ENCODE measurements at places on chromosomes 16 and 17. TPM values are rescaled to one million over a fixed set of nuclear protein-coding genes. Genes with fewer than 3 reads are reported as not detected.

Gene AANAT
- not detected for total RNA-seq

Gene MT1A
- total RNA-seq, result 94.1 TPM

Gene SPN
- total RNA-seq, result 0.92 TPM

Gene USB1
- 20.6 TPM for total RNA-seq

Gene MFAP4
- total RNA-seq, result 2.3 TPM

Gene ZSCAN10
- not detected for total RNA-seq

DNA sequence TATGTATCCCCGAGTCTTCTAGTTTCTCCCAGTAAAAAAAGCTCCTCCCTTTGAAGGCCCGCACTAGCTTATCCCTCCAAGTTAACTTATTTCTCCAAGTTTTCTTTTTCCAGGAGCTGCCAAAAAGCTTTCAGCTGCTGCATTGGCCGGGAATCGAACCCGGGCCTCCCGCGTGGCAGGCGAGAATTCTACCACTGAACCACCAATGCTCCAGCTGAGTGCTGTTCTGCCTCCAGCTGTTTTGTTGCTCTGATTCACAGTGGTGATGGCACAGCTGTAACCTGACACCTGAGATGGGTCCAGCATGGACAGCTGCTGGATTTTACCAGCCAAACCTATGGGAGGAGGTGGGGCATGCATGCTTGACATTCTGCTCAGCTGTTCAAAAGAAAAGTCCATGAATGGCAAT is 22.1 kb downstream of the VAC14 start:
- no peak overlapping the region for H3K27ac ChIP-seq
- DNase-seq, result no peak
- H3K27me3 ChIP-seq, result no peaks in the 10 kb centered on the region
- H3K36me3 ChIP-seq, result no peaks in the 10 kb centered on the region

DNA sequence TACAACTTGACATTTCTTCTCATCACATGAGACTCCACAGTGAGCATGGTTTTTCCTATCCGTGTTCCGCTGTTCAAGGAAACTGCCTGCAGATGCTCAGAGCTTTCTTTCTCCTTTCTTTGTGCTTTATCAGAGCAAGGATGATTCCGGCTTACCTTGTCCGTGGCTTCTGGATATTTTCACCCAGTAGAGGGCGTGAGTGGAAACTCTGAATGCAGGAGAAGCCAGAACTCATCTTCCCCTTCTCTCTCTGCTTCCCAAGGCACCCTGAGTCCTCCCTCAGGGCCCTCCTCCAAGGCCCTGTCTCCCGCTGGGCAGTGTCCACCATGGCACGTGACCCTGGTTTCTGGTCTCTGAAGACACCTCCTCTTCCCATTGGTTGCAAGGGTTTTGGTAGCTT is 721.1 kb upstream of the RBFOX1 start:
- no peaks in the 10 kb centered on the region for H3K27me3 ChIP-seq
- no peak for DNase-seq
- H3K36me3 ChIP-seq, result no peaks in the 10 kb centered on the region
- no peak overlapping the region for H3K27ac ChIP-seq

- no peak for DNase-seq
- H3K27me3 ChIP-seq, result no peaks in the 10 kb centered on the region
- H3K27ac ChIP-seq, result no peak overlapping the region
- H3K4me1 ChIP-seq, result no peaks in the 10 kb centered on the region
- no peak overlapping the region for H3K4me3 ChIP-seq
These were observed 63.0 kb upstream of the TEKT3 start for GRCh38 chr17:15404106-15405057.

- no peaks in the 10 kb centered on the region for H3K36me3 ChIP-seq
- DNase-seq, result peak; percentile 40
- H3K4me3 ChIP-seq, result no peak overlapping the region
These were observed 210.7 kb downstream of the WWOX start for GRCh38 chr16:78310196-78310595.

GRCh38 chr16:79928142-79928873 is 327.8 kb upstream of the MAF start:
- no peak for DNase-seq
- no peaks in the 10 kb centered on the region for H3K4me1 ChIP-seq
- no peak overlapping the region for H3K27ac ChIP-seq

DNA sequence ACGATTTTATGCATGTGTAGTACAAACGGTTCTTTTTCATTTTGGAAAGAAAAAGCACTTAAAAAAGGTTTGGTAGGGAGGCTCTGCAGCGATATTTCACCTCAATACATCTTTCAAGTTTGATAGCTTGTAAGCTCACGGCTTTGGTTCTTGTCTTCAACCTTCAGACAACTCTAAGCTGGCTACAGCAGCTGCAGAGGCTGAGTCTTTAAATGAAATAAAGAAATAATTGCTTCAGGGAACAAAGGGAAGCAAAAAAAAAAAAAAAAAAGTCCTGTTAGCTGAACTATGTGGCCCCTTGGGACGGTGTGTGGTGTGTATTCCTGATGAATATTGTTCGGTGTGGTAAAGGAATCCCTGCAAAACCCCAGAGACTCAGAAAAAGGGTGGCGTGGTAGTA is 265.1 kb downstream of the NTN1 start:
- DNase-seq, result no peak
- no peak overlapping the region for H3K27ac ChIP-seq
- no peaks in the 10 kb centered on the region for H3K4me1 ChIP-seq
- H3K27me3 ChIP-seq, result no peaks in the 10 kb centered on the region

GRCh38 chr16:2374644-2375043 is 34.1 kb upstream of the ABCA3 start:
- no peak for DNase-seq
- H3K36me3 ChIP-seq, result no peaks in the 10 kb centered on the region
- H3K27ac ChIP-seq, result no peak overlapping the region
- H3K4me1 ChIP-seq, result no peaks in the 10 kb centered on the region
- H3K4me3 ChIP-seq, result no peak overlapping the region

DNA sequence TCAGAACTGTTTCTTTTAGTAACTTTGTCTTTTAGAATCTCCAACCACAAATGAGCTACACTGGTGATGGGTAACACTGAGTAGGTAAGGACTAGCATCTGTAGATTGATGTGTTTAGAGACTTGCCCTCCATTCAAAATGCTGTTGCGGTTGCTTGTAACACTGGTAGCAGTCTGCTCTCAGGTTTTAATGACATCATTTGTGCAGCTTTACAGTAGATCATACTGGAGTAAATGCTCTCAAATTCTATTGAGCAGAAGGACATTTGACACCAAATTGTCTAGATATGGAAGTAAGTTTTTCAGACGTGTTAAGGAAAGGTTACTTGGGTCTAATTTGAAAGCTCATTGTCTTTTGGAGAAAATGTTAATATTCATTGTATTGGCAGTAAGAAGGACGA is 98.8 kb downstream of the NLK start:
- no peaks in the 10 kb centered on the region for H3K27me3 ChIP-seq
- no peak overlapping the region for H3K27ac ChIP-seq
- no peaks in the 10 kb centered on the region for H3K4me1 ChIP-seq
- no peak for DNase-seq
- no peak overlapping the region for H3K4me3 ChIP-seq
- no peaks in the 10 kb centered on the region for H3K36me3 ChIP-seq

GRCh38 chr17:883586-883962 is 96.0 kb downstream of the NXN start:
- peak overlapping the region; percentile 43 for H3K27ac ChIP-seq
- no peak for DNase-seq
- no peak overlapping the region for H3K4me3 ChIP-seq
- no peaks in the 10 kb centered on the region for H3K36me3 ChIP-seq
- H3K27me3 ChIP-seq, result no peaks in the 10 kb centered on the region
- no peaks in the 10 kb centered on the region for H3K4me1 ChIP-seq

DNA sequence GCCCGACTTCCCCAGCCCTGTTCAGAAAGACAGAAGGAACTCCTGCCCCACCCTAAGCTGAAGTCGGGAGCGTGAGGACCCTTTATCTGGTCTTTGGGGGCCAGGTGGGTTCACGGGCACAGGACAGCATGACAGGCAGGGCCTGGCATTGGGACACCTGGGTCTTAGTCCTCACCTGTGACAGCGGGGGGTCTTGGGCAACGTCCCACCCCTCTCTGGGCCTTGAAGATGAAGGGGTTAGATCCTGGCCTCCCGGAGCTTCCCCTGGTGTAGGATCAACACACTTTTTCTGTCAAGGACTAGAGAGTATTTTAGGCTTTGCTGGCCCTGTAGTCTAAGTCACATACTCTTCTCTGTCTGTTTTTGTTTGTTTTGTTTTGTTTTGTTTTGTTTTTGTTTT is 65.1 kb downstream of the JPH3 start:
- no peak for DNase-seq
- no peak overlapping the region for H3K27ac ChIP-seq
- H3K27me3 ChIP-seq, result no peaks in the 10 kb centered on the region
- no peaks in the 10 kb centered on the region for H3K36me3 ChIP-seq
- H3K4me3 ChIP-seq, result no peak overlapping the region
- no peaks in the 10 kb centered on the region for H3K4me1 ChIP-seq

All from right lobe of liver (tissue), 6 donors.